ENCODE measurements at places on chromosomes 3 and 15.

DNA sequence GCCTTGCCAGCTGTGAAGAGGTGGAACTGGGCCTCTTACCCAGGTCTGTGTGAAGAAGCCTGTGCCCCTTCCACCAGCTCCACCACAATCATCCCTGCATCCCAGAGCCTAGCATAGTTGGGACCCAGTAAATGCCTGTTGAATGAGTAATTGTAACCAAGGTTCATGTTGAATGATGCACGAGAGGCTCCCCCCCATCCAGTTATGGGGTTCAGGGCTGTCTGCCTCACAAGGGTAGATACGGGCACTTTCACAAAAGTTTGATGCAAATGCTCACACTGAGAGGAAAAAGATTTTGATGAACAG lies 29.5 kb upstream of the TSEN2 start:
- no peak for DNase-seq

DNA sequence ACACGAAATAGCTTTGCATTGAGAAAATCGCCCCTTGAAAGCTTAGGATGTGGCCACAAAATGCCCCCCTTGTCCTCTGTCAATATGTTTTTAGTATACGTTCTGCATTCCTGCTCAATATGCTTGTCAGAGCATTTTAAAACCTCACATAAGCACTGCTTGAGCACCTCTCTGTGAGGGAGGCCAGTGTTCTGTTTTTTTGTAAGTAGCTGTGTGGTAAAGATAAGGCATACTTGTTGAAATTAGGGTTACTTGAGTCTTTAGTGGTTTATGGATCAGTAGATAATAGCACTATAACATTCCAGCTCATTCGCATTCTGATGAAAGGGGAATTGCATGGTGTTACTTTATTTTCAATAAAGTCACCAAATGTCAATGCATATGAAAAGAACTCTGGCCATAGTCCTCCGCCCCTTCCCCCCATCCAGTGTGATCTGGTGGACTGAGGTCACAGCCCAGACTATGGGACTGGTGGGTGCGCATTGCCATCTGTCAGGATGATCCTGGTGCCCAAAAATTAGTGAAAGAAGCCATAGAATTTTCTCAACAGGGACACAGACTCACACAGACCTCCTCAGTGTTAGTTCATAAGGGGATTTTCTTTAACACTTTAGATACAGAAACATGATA lies 33.1 kb downstream of the IL1RAP start:
- DNase-seq = no peak

GRCh38 chr3:37028329-37028728 lies 35.0 kb downstream of the MLH1 start:
- peak; percentile 91 for DNase-seq

DNA sequence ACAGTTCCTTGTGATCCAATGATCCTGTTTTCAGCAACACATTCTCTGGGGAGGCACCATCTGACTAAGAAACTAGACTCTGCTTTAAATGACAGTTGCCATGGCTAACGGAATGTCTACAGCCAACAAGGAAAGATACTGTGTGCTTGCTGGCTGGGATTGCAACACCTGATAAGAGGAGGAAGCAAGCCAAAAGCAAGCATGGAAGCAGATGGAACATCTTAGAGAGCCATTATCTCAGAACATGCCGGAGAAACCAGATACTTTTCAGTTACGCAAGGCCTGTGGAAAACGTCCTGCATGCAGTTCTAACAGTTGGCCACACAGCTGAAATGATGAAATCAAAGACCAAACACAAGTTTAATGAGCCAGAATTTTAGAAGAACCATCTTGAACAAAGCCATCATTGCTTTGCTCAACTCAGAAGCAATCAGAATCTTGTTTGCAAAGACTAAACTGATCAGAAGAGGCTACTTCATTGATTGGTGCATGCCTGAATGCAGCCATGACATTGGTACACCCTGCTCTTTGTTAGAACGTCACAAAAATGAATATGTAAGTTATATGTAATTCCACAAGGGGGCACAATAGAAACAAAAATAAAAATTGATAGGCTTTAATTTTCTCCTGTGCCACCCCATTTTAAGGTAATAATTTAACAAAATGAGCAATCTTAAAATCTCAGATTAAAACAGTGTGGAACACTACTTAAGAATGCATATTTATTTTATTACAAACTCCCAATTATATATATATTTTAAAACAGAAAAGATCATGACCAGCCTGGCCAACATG lies 50.8 kb downstream of the GXYLT2 start:
- peak; percentile 48 for DNase-seq

- DNase-seq = peak; percentile 20
Measured at GRCh38 chr3:52874864-52875587, 22.3 kb downstream of the STIMATE start.

- no peak for DNase-seq
Measured at GRCh38 chr3:89216016-89216739, 108.8 kb downstream of the EPHA3 start.

DNA sequence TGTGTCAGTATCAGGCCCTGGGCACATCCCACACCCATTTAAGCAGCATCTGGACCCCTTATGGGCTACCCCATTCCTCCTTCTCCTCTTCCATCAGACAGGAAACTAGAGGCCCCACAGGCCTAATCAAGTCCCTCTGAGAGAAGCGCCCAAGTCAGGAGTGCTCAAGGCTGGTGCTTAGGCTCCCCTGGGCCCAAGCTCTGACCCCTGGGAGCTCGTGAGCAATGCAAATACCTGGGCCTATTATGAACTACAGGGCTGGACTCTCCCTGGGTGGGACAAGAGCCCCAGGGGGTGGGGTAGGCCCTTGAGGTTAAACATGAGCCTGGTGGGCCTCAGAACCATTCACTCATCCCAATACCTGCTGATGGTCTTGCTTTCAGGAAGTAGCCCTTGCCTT lies 57.4 kb downstream of the SEMA3G start:
- no peak for DNase-seq

DNA sequence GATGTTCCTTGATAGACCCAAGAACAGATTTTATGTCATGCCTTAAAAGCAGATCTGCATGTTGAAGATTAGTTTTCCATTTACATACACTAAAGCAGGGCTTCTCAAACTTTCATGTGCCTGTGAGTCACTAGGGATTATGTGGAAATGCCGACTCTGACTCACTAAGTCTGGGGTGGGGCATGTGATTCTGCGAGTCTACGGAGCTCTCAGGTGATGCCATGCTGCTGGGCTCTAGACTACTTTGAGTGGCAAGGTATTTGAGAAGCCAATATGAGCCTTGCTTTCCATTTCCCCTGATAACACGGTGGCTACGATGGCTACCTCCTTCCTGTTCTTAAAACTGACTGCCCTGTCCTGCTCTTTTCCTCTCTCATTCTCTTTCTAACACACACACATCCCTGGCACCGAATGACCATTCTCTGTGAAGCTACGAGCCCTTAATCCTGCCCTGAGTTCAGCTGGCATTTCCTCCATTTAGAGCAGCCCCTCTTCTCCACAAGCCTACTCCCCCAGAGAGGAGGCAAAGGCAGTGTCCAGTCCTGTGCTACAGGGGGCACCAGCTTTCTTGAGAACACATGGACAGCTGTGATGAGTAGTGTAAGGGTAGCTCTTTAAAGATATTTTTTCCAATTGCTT lies 39.7 kb upstream of the PYGO1 start:
- no peak for DNase-seq

DNA sequence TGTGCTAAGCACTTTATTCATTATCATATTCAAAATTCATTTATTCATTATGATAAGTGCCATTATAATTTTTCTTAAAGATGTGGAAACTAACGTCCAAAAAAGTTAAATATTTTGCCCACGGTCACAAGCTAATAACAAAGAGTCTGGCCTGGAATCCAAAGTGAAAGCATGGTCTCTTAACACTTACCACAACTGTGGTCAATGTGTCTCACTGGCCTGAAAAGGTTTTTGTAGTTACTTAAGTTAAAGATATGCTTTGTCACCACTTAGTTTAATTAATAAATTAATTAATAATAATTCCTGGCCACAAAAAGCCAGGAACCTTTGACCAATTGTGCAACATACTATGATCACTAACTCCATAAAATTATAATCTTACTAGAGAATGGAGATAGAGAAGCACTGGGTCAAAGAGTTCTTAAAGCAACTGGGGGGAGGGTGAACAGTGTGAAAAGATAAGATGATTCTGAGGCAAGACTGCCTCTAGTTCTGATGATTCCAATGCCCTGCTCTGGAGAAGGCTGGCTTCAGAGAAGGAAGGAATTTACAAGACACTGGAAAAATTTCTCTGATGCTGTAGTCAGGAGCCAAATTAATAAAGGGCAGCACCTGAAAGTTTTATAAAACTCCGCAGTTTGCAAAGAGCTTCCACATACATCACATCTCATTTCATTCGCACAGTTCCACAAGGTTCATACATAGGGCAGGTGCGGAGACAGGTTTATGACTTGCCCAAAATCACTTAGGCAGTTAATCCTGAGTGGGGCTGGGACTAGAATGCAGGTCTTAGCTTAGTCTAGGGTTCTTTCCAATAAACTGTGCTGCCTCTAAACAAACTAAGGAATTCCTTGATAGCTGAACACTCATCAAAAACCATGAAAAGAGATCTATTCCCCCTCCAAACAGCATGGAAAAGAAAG lies 32.5 kb downstream of the NPTN start:
- no peak for DNase-seq

DNA sequence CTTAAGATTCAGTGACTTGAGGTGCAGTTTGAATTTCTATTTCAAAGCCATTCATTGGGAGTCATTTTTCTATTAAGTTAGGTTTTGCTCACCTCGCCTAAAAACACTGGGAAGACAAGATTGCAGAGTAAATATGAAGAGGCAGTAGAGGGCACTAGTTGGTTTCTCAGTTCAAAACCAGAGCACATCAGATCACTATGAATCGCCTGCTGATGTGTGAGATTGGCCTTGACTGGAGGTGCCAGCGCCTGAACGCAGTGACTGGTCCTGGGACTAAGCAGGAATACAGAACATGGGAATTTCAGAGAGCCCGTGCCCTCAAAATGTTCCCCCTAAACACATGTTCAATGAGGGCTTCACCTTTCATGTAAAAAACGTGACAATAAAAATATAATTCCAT lies 229.0 kb downstream of the ITPR1 start:
- DNase-seq = peak; percentile 79

- peak; percentile 27 for DNase-seq
Measured at GRCh38 chr3:108552267-108553159, 36.7 kb downstream of the CIP2A start.

GRCh38 chr3:39319249-39319648 lies 10.3 kb upstream of the CCR8 start:
- DNase-seq = no peak

GRCh38 chr15:93803421-93804152 lies 427.8 kb upstream of the MCTP2 start:
- DNase-seq = no peak

- DNase-seq = no peak
Measured at GRCh38 chr3:51681453-51681852, 10.4 kb downstream of the TEX264 start.

DNA sequence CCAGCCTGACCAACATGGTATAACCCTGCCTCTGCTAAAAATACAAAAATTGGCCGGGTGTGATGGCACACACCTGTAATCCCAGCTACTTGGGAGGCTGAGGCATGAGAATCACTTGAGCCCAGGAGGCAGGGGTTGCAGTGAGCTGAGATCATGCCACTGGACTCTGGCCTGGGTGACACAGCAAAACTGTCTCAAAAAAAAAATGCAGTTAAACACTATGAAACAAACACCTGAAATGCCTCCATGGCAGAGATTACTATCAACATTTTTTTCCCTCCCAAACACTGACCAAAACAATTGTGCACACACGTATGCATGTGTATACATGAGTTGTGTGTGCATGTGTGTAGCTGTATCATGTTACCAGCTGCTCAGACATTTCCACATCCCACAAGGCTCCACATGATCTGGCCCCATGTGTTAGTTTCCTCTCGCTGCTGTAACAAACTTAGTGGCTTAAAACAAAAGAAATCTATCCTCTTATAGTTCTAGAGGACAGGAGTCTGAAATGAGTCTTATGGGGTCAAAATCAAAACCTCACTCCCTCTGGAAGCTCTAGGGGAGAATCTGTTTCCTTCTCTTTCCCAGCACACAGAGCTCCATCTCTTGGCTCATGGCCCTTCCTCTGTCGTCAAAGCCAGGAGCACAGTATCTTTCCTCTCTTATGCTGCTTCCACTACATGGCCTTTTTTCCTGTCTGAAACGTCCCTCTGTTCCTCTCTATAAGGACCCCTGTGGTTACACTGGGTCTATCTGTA lies 34.5 kb downstream of the SLC41A3 start:
- DNase-seq = no peak

DNA sequence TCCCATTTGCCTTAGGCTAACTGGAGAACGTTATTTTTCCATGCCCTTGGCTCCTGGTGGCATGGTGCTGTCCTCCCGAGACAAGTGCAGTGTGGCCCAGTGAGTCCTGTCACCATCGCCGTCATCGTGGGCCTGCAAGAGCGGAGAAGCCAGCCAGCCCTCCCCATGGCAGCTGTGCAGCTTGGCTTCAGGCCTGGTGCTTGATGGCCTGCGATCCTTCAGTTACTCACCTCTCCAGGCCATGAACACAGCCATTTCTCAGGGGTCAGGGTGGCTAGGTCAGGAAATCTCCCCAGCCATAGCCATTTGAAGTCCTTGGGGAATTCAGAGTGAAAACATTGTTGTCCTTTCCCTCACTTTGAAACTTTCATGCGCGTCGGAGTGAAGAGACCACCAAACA lies 189.0 kb upstream of the RGMA start:
- no peak for DNase-seq

- no peak for DNase-seq
Measured at GRCh38 chr3:185290266-185290665, 36.4 kb upstream of the EHHADH start.

- no peak for DNase-seq
Measured at GRCh38 chr3:87036671-87037070, 45.7 kb upstream of the VGLL3 start.

GRCh38 chr3:16392065-16392464 lies 121.4 kb downstream of the RFTN1 start:
- DNase-seq = no peak

- DNase-seq = no peak
Measured at GRCh38 chr3:141802316-141803077, 39.3 kb downstream of the GRK7 start.

GRCh38 chr3:45606991-45607712 lies 12.6 kb downstream of the LIMD1 start:
- no peak for DNase-seq

DNA sequence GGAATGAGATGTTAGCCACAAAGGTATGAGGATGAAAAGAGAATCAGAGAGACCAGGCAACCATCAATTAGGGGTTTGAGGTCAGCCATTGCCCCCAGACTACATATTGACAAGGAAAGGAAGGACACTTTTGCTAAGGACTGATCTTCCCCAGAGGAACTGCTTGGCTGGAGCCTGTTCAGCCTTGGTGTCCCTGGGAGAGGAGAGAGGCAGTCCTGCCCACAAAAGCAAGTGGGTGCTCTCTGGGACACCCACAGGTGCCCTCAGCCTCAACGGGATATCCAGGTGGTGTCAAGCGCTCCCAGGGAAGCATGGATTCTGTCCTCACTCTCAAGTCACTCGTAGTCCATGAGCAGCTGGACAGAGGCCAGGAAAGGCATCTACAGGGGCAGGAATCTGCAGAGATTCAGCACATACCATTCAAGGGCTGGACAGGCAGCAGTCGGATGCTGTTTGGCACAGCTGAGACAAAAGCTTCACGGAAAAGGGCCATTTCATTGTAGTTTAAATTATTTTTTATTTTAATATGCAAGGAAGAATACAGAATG lies 166.2 kb downstream of the UACA start:
- no peak for DNase-seq

GRCh38 chr3:4038351-4038750 lies 239.1 kb downstream of the LRRN1 start:
- DNase-seq = no peak

GRCh38 chr3:128950223-128950938 lies 43.5 kb downstream of the CFAP92 start:
- peak; percentile 14 for DNase-seq

All from K562 (cell line).